ENCODE measurements at places on chromosomes 5 and 9.
A peak's percentile ranks its signal among the peaks of the same experiment; 100 is the strongest.

DNA sequence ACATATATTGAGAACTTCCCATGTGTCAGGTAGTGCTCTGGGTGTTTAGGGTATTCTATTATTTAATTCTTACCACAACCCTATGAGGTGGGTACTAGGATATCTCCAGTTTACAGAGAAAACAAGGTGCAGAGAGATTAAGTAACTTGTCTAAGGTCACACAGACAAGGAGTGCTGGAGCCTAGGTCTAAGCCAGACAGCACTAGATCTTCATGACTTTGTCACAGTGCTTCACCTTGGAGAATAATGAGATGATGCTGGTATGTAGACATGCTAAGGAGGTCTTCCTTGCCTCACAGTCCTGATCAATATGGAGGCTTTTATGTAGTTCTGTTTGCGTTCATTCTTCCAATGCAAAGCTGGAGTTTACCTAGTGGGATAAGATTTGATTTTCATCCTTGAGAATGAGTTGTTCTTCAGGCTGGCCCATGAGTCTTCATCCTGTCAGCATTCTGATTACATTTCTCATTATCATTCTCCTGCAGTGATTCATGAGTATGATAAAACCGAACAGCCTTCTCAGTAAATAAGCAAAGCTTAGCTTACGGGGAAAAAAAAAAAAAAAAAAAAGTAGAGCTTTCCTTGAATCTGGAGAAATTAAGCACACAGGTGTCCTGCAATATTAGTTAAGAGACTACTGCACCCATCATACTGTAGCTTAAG lies 176.3 kb downstream of the C9orf152 start:
- peak; percentile 45 for DNase-seq

DNA sequence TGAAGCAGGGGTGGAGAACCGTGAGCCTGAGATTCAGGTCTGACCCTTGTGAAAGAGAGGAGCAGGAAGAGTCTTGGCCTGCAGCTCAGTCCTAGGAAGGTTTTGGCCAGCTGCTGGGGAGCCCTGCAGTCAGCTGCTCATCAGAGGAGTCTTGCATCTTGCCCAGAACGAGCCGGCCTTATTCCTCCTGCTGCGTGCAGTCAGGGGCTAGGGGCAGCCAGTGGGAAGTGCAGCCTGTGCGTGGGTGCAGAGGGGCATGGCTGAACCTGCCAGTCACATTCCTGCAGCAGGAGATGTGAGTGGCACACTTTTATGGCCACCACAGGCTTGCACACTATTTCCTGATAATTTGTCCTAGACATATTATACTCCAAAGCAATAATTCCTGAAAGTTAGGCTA lies 278.7 kb downstream of the NPR3 start:
- no peak for DNase-seq

DNA sequence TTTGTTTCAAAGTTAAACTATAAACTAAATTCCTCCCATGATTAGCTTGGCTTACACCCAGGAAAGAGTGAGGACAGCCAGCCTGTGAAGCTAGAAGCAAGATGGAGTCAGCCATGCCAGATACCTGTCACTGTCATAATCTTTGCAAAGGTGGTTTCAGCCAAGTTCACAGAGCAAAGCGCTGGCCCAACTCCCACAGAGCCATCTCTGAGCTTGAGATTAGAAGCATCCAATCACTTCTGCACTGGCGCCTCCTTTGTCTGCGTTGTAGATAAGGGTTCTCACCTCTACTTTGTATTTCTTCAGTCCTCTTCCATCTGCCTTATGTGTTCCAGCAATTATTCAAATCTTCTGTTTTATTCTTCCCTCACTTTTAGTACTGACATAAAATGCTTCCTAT lies 119.4 kb upstream of the ACO1 start:
- no peak for DNase-seq

DNA sequence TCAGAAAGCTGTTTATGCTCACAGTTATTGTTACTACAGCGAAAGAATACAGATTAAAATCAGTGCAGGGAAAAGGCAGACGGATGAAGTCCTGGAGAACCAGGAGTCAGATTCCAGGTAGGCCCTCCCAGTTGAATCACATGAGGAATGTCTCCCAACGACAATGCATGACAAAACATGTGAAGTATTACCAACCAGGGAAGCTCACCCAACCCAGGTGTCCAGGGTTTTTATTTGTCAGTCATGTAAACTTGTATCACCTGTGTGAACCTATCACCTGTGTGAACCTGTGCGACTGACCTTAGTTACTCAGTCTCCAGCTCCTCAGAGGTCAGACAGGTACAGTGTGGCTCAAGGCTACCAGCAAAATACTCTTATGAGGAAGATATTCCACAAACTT lies 63.9 kb downstream of the KIAA1958 start:
- no peak for DNase-seq

DNA sequence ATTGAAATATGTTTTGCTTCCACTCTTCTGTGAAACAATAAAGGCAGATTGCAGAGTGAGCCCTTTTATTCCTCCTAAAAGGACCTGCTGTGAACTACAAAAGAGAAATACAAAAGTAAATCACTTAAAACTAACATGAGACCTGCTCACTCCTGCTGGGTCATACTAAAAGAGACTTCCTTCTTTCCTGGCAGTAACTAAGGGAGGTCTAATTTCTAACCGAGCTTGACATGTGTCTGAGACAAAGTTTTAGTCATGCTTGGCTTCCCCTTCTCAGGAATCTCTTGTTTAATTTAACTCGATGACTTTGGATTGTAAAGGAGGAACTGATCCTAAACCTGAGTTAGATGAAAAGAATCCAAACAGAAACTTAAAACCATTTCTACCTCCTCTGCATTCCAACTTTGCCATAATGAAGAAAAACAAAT lies 86.4 kb upstream of the CDH6 start:
- peak; percentile 19 for DNase-seq

- DNase-seq: peak; percentile 66
These were observed 61.3 kb upstream of the MEGF10 start for GRCh38 chr5:127229185-127229889.

GRCh38 chr9:135103001-135103446 lies 15.6 kb downstream of the OLFM1 start:
- no peak for DNase-seq

DNA sequence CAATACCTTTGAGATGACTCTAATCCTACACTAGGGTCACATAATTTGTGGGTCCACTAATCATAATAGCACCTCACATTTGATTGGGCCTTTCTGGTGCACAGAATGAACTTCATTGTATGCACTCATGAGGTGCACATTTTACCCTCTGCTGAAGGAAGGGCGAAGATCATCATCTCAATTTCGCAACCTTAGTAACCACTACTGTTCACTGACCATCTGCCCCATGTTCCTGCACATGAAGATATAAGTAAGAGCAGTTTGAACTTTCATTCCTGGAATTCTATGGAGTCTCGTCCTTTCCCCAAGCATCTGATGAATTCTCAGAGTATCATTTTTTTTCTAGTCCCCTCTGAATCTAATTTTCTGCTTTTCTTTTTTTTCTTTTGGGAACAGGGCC lies 21.2 kb downstream of the GAS1 start:
- peak; percentile 56 for DNase-seq

- DNase-seq: no peak
These were observed 36.3 kb upstream of the KCNN2 start for GRCh38 chr5:114325541-114325940.

DNA sequence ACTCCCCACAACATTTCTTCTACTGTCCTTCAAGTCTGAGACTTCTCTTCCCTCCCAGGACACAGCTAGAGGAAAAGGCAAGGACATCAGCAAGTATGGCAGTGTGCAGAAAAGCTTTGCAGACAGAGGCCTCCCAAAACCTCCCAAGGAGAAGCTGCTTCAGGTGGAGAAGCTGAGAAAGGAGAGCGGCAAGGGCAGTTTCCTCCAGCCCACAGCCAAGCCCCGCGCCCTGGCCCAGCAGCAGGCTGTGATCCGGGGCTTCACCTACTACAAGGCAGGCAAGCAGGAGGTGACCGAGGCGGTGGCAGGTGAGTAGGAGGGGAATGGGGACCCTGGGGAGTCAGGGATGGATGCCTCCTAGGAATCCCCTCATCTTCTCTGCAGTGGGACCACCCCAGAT lies 24.4 kb downstream of the OLFML2A start:
- DNase-seq: no peak

DNA sequence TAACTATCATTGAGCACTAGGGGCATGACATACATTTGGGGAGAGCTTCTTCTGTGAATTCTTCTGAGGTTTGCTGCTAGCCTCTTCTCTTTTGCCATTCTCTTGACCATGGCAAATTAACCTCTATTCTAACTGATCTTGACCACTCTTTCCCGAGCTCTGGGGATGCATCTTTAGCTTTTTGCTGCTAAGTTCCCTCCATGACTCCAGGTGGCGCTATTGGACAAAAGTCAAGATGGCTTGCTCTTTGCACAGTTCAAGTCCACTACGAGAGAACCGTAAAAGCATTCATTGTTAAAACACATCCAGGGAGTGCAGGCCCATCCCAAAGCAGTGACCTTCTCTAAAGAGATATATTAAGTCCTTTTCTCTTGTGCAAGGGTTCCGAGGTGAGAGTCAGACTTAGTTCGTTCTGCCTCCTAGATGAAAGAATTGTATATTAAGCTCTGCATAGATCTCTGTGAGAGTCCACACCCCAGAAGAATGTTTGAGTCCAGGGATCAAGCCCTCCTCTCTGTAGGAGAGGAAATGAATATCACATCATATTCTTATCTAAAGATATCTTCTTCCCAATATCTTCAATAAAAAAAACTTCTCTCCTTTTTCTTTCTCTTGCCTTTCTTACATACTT lies 1152.9 kb upstream of the CDH6 start:
- DNase-seq: peak; percentile 40

GRCh38 chr9:34341659-34342295 lies 12.4 kb downstream of the NUDT2 start:
- DNase-seq: no peak

- no peak for DNase-seq
These were observed 43.4 kb downstream of the TRIM36 start for GRCh38 chr5:115126303-115126702.

DNA sequence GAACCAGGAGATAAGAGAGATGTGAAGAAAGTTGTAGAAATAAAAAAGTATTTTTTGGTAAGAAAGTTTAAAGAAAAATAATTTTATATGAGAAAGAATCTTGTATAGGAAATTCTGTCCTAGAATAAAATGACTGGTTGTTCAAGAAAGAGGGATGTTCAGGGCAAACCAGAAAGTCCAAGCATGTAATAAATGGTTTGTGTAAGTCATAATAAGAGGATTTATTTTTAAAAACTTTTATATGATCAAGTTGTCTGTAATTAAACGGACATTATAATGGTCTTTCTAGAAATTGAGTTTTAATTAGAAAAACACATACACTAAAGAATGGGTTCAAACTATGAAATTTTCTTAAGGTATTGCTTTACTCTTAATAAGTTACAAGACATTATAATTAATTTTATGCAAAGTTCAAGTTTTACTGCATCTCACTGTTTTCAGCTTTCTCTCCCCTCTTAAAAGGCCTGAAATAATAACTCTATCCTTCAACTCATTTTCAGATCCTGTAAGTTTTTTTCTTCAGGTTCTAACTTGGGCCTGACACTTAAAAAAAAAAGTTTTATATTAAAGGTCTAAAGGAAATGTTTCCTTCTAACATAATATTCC lies 56.1 kb upstream of the ZNF300 start:
- DNase-seq: no peak

DNA sequence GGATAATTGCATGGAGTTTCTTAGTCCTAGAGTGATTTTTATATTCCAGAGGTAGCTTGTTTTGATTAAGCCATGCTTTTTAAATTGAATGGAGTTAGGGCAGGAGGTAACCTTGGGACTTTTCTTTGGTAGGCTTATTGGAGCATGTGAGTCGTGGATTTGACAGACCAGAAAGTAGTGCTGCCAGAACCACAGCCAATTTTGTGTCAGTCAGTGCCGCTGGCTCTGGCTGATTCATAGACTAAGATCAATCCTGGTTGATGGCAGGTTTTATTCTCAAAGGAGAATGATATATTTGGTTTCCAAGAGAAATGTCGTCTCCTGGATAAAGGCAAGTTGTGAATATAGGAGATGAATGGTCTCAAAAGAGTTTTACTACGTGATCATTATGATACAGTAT lies 20.3 kb downstream of the RAI14 start:
- DNase-seq: no peak

DNA sequence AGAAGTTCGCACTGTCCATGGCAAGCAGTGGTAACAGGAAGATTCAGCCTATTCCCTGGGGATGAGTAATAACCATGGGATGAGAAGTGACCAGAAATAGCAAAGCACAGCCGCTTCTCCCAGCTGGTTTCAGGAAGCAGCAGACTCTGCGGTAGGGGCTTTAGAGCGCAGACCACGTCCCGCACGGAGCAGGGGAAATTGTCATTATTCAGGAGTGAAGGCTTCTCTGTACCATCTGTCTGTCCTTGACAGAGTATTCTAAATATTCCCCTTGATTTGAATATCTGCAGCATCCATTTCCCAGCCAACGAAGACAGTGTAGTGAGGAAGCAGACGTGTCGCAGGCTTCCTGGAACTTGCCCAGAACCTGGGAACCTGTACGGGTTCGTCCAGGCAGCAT lies 159.6 kb downstream of the NXNL2 start:
- DNase-seq: no peak

DNA sequence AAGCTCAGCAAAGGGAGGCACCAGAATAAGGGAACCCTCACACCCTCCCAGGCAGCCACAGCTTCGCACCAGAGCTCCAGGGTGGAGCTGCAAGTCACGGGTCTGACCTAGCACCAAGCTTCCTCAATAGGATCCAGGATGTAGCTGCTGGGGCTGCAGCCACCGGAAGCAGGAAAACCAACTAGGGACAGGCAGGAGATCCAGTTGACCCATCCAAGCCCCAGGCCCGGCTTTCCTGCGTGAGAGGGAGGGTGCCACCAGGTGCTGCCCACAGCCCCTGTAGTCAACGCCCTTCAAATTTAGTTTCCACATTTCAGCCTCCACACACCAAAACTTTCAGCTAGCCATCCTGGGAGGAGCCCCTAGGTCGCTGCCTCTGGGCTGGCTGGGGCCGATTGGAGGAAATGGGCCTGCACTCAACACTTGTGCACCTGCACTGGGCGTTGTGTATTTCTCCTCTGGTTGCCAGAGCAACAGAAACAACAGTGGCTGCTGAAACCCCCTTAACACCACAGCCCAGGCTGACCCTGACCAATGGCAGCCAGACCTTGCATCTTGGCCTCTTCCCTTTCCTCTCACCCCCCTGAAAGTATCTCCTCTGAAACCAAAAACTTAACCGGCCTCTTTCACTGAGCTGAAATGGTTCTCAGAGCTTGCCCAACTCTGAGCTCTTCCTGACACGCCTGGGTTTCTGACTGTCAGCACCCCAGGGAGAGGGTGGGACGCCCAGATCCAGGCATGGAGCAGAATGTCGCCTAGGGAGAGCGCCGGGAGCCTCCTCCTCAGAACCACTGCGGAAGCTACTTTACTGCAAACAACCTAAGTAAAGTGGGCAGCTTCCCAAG lies 226.5 kb upstream of the MAP3K1 start:
- no peak for DNase-seq

DNA sequence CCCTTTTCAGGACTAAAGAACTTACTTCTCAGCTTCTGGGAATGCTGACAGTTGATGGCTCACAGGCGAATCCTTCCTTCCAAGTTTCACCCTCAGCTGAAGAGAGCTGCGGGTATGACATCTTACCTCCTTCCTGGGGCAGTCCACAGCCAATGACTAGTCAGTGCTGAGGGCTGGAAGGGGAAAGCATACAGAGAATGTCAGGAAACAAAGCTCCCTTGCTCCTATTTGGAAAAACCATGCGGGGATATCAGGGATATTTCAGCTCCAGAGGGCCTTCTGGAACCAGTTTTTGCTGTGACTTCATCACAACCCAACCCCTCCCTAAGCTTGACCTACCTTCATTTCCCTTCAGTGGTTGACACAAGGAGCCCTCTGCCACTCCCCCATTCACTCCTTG lies 15.7 kb downstream of the FTMT start:
- no peak for DNase-seq

GRCh38 chr5:6581559-6582426 lies 51.1 kb downstream of the NSUN2 start:
- no peak for DNase-seq
